ENCODE measurements at places on chromosomes 6 and 20. TPM values are rescaled to one million over a fixed set of nuclear protein-coding genes. Genes with fewer than 3 reads are reported as not detected.

GRCh38 chr6:71489736-71490135, 201.1 kb downstream of the OGFRL1 start:
- no peak for ATAC-seq

GRCh38 chr6:82467338-82467737, 103.7 kb downstream of the TPBG start:
- ATAC-seq, result no peak

- no peak for ATAC-seq
These were observed 56.0 kb downstream of the SMOC2 start for GRCh38 chr6:168496997-168497331.

- no peak for ATAC-seq
These were observed 686 bp upstream of the EGFL8 start for GRCh38 chr6:32163559-32164258.

DNA sequence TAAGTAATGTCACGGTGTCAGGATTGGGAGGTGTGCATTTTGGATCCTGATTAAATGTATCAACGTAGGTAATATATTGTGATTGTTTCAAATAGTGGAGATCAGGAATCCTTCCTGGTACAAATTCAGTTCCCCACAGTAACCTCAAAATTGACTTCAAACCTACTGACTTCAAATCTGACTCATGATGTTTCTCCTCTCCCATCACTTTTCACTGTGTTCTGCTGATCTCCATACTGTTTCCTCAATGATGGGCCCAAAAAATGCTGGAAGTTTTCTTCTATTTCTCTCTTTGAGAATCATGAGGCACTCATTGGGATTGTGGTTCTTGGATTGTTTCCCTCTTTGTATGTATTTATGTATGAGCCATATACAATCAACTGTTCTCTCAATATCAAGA, 35.9 kb downstream of the LAMA2 start:
- ATAC-seq, result no peak

DNA sequence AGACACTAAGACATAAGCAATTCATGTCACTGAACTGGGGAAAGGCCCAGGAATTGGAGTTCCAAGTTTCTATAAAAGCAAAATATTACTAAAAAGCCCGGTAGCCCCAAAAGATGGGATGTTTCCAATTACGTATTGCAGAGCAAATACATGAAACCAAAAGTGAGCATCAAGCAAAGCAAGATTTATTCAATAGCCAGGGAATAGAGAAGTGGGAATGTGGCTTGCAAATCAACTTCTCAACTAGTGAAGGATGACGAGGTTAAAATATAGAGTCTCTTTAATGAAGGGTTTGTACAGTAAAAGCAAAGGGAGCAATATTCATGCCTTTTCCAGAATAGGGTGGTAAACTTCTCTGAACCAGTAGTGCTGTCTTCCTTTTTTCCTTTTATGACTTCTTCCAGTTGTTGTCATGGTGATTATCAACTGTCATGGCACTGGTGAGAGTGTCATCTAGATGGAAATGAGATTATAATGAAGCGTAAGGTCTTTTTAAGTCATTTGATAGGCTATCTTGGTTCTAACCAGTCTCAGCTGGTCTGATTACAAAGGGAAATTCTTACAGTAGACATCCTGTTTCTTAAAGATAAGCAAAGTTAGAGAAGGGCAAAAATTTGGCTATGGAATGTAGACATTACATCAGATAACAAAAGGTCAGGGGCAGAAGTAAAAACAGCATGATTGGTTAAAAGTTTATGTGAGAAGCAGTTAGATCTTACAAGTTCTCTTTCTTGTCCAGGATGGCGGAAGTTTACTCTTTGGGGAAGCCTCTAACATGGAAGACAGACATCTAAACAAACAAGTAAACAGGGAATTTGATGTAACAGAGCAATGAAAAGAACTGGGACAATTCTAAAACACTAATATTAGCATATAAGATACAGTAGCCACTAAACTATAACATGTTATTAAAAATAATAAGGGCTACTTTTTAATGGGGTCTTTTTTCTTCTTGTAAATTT, 96.9 kb downstream of the TBX18 start:
- ATAC-seq, result no peak

The C2 gene
- total RNA-seq, result 0.58 TPM

The MTCH1 gene
- total RNA-seq, result 133 TPM

The POU3F2 gene
- not detected for total RNA-seq

The MATN4 gene
- 0.66 TPM for total RNA-seq

The SEMG1 gene
- total RNA-seq, result not detected
